Osteocyte (in vitro differentiated cells): ENCODE measurements at places on chromosomes 5 and 9. TPM values are rescaled to one million over a fixed set of nuclear protein-coding genes. Genes with fewer than 3 reads are reported as not detected.

Gene FST
- 10.5 and 14.1 TPM in 2 replicates for total RNA-seq

Gene NRG2
- 0.86 and 1.5 TPM in 2 replicates for total RNA-seq

Gene SV2C
- total RNA-seq, result 0.05 TPM in 1 of 2 replicates, not detected in the other

Gene GDNF
- 0.32 and 0.34 TPM in 2 replicates for total RNA-seq

Gene DNAJC18
- 26.2 and 32.7 TPM in 2 replicates for total RNA-seq

Gene FAM151B
- 4.9 and 5.9 TPM in 2 replicates for total RNA-seq

Gene SPATA31C2
- not detected in 2 replicates for total RNA-seq

Gene PCDHGB4
- total RNA-seq, result 10.8 and 11.9 TPM in 2 replicates

Gene CDHR2
- total RNA-seq, result 0.34 and 0.43 TPM in 2 replicates

DNA sequence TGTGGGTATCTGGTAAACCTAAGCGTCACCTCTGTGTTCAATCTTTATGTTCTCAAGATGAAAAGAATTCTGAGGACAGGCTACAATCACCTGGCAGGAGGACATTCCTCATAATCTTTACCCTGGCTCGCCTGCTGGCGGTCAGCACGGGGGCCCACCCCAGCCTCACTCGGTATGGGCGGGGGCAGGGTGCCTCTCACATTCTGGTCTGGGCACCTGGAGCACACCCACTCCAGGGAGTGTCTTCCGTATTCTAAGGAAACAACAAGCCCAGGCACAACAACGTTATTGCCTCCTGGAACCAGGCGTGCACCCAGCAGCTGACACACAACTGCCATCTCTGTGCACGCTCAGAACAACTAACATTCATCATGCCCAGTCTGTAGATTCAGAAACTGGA, 179.8 kb downstream of the ROR2 start:
- DNase-seq, result no peak

GRCh38 chr9:88312045-88312444, 76.2 kb upstream of the SPIN1 start:
- DNase-seq, result no peak

DNA sequence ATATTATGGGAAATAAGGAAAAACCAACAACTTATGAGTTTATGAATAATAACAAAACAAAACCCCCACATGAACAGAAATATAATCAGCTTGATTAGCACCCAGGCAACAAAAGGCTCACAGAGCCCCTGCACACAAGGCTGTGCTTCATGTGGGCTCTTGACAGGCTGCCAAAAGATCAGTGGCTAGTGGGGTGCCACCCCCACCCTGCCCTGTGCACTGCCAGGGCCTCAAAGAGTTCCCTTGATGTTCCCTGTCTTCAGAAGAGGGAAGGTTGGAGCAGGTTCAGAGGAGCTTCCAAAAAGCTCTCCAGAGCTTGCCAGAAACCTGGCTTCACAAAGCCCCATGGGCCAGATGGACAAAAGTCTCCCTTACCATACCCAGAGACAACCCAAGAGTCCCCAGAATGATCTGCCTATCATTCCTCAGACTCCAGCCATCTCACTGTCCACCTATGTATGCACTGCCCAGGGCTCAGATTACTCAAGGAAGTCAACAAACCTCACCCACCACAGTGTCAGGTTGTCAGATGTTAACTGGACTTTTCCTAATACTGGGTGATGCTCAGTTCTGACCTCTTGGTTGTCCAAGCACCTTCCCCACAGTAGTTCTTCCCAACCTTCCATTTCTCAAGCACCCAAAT, 87.5 kb downstream of the SIL1 start:
- no peak for DNase-seq

DNA sequence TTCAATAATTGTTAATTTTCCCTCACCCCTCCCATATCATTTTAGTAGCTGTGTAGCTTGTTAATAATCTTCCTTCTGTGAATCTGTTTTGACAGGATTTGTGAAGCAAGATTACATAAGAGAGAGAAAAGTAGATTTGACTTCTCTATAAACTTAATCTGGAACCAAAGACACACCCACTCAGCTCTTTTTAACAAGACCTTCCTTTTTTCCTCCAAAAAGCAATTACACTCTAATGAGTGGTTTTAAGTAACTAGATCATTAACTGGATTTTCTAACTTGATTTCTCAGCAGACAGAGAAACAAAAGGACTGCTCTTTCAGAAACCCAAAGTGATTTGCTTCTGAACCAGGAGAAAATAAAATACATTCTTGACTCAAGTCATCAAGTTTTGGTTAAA, 21.9 kb downstream of the RFK start:
- no peak for DNase-seq

DNA sequence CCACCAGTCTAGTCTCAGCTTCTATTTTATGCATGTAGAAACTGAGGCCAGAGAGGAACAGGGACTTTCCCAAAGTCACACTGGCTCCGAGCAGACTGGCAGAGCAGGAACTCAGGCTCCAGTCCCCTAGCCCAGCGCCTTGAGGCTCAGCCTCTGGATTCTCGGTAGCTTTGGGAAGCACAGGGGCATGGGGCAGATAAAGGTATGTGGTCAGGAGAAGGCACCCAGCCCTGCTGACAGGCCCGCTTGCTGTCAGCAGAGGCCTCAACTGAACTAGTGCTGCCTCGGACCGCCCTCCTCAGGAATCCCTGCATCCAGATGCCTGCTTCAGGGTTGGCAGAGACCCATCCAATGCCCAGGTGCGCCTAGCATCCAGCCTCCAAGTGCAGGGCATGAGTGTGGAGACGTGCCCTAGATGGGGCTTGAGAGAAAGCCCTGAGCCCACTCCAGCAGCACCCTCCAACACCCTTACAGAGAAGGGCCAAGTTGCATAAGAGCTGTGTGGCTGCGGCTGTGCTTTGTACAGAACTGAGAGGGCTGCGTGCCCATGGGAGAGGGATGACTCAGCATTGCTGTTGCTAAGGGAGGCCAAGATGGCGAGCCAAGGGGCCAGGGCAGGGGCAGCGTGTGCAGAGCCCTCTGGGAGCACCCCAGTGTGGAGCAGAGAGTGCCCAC, 168.6 kb downstream of the MACROH2A1 start:
- no peak for DNase-seq

DNA sequence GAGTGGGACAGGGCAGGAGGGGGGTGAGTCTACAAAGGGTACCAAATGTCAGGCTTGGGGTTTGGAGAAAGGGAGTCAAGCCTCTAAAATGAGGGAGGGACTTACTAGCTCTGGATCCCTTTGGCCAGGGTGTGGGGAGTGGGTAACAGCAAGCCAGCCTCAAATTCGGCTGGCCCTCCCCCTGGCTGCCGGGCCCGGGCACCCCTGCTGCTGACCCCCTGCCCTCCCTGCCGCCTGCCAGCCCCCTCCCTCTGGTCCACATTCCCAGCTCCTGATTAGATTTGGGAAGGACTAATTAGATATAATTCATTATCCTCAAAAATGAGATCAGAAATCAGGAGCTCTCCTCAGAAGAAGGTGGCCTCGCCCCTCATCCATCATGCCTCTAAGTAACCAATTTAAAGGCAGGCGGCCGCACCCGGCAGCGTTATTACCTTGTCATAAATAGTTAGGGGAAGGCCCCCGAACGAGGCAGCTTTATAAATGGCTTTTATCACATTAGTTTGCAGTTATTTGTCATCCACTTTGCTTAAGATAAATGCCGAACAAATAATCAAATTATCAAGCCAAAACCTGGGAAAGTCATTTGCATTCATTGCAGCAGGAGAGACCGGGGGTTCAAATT, 44.6 kb downstream of the LMX1B start:
- DNase-seq, result no peak

DNA sequence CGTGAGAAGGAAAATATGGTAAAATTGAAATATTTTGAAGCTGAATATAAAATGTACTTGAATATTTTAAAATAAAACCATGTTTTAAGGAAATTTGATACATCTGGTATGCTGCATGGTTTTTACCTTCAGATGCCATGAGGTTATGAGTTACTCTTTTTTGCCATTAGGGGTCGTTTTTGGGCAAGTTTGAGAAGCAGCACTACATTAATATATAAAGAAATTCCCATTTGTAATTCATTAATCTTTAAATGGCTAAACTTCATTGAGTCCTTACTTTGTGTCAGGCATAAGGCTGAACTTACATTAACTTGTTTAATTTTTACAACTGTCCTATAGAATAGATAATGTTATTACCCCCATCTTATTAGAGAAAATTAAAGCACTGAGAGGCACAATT, 152.3 kb downstream of the KDM4C start:
- DNase-seq, result no peak

GRCh38 chr5:179550511-179551342, at the start of gene RUFY1:
TSS of gene RUFY1 (plus strand) at chr5:179550554. CDS start at chr5:179550570, 16 bp downstream.
- DNase-seq, result peak; percentile 93

DNA sequence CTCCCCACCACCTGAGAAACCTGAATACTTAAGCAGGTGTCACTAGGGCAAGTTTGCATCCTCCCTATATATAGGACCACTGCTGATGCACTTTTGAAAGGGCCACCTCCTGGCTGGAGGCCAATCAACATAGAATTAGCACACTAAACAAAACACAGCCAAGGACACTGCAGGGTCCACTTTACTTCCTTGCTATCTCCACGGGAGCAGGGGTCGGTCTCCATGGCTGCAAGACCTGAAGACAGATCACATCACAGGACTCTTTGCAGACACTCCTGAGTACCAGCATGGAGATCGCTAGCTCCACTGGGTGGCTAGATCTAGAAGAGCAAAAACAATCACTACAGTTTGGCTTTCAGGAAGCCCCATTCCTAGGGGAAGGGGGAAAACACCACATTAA, 72.3 kb downstream of the C9orf153 start:
- no peak for DNase-seq

DNA sequence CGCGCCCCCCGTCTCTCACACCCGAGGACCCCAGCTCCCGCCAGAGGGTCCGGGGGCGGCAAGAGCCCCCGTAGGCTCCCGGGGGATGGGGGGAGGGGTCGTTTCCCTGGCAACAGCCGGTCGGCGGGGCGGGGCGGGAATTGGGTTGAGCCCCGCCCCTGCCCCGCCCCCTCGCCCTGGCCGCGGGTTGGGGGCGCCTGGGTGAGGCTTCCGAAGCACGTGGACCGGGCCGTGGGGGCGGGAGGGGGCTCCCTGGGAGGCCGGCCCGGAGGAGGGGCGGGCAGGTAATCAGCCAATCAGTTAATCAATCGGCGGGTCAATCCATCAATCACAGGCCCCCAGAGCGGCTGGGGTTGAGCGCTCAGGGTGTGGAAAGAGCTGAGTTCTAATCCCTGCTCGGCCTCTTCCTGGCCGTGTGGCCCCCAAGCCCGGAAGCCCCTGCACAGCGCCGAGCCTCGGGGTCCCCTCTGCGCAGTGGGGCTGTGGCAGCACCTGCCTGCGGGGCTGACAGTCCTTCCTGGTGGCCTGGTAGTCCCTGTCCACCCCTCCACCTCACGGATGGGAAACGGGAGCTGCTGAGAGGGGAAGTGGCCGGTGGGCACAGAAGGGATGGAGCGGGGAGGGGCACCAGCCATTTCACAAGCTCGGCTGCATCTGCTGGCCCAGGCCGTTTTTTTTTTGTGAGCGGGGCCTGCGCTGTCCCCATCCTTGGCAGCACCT, 174.2 kb upstream of the IER5L start:
- DNase-seq, result no peak

GRCh38 chr5:135596788-135597187, 18.0 kb upstream of the CXCL14 start:
- peak; percentile 27 for DNase-seq

GRCh38 chr5:154826-155225, 36.5 kb upstream of the LRRC14B start:
- no peak for DNase-seq

- no peak for DNase-seq
Measured at GRCh38 chr9:99185934-99186333, 35.8 kb downstream of the ALG2 start.

DNA sequence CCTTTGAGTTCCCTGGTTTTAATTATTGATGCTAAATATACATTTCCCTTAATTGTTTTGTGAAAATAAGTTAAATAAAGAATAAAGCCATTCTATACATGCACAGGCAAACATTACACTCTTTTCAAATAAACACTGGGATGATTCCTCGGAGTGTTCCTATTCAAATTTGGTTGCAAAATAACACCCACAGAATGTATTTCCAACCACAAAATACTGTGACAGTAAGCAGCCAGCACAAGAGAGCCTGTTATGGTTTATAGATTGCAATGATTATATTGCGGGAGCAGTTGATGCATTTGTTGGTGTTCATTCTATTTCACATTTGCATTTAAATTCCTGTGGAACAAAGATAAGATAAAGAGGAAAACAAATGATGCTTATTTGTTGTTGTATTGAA, 632.6 kb upstream of the WWC1 start:
- DNase-seq, result no peak

- DNase-seq, result no peak
Measured at GRCh38 chr9:119788921-119789320, 419.7 kb upstream of the BRINP1 start.

DNA sequence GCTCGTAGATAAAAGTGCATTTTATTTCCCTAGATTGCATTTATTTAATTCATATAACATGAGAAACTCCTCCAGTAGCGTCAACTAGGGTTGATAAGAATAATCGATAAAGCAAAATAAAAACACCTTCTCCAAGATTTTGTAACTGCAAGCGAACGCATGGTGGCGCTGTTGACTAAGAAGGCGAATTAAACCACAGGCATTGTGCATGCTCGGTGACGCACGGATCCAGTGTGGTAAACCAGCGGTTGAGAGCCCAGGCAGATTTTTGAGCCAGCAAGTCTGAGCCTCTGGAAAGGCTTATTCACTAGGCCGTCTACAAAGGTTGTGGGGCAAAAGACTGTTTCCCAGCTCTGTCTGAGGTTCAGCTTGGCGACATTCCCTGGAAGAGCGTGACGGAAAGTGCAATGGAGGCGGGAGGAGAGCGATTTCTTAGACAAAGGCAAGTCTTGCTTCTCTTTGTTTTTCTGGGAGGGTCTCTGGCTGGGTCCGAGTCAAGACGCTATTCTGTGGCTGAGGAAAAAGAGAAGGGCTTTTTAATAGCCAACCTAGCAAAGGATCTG, at the start of gene PCDHB3:
PCDHB3 (plus strand) TSS at position 231 of the 563 bp plus-strand sequence; CDS start at position 408, 177 bp downstream.
- DNase-seq, result no peak

DNA sequence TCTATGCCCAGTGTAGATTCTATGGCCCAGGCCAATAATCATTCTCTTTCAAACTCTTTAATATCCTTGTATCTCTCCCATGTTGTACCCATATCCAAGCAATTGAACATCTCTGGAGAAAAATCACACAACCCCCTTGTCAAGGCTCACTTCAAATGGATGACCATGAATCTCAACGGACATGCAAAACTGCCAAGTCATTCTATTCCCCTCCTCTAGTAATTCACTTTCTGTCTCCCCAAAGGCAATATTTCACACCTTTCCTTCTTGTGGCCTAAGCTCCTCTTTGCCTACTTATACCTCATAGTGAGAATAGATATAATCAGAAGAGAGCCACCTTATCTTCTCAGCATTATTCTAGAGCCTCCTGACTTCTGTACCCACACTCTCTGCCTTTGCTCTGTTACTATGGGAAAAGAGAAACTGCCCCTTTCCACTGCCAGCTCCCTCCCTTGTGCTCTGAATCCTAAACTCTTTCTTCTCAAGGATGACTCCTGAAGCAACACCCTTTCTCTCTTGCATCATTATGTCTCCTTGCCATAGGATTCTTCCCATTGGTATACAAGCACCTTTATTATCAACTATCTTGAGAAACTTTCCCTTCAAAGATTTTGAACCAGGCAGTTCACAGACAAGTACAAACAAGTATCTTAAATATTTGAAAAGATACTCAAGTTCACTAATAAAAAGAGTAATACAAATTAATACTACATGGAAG, 66.1 kb downstream of the RPS23 start:
- no peak for DNase-seq
